Activated CD4-positive, alpha-beta T cell treated with anti-CD3 and anti-CD28 coated beads for 4 hours (primary cell): ENCODE measurements at places on chromosomes 2 and 18.
A peak's percentile ranks its signal among the peaks of the same experiment; 100 is the strongest.

DNA sequence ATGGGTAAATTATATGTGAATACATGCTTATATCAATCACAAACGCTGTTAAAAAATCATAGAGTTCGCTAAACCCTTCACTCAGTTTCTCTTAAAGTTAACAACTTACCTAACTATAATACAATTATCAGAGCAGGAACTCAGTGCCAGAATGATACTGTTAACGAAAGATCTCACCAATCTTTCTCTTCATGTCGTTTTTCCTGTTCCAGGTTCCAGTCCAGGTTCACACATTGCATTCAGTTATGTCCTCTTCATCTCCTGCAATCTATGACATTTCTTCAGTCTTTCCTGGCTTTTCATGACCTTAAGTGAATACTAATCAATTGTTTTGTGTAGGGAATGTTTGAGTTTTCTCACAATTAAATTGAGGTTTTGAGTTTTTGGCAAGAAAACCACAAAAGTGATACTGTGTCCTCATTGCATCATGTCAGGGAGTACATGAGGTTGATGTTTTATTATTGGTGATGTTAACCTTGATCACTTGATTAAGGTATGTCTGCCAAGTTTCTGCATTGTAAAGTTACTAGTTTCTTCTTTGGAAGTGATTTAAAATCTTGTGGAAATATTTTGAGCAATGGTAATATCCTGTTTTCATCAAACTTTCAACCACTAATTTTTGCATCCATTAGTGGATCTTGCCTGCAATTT is 131.9 kb downstream of the ESCO1 start:
- no peak for DNase-seq

GRCh38 chr2:120231974-120232635 is 8.9 kb upstream of the TMEM185B start:
- peak; percentile 72 for DNase-seq

DNA sequence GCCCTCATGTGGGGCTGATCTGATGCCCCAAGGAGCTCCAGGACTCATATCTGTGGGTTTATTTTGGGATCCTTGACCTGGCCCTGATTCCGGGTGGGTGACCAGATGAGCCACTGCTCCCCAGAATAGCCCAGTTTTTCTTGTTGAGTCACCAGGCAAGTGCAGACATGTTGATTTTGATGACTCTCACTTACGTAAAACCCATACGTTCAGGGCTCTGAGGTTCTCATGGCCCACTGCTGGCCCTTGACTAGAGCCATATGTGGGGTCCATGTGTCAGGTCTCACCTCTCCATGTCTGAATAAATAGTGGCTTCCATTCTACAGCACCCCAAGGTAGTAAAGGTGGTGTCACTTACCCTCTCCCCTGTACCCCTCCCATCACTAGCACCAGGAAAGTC is 41.9 kb downstream of the CDC42EP3 start:
- DNase-seq, result no peak

GRCh38 chr2:54772110-54772509 is 48.6 kb downstream of the EML6 start:
- DNase-seq, result no peak

GRCh38 chr18:61502472-61502871 is 169.2 kb downstream of the CDH20 start:
- DNase-seq, result no peak

GRCh38 chr18:7896161-7896560 is 329.0 kb downstream of the PTPRM start:
- no peak for DNase-seq

GRCh38 chr2:151260573-151261230 is 961 bp downstream of the RBM43 start:
- no peak for DNase-seq

GRCh38 chr2:31054842-31055388 is 83.3 kb downstream of the GALNT14 start:
- no peak for DNase-seq

DNA sequence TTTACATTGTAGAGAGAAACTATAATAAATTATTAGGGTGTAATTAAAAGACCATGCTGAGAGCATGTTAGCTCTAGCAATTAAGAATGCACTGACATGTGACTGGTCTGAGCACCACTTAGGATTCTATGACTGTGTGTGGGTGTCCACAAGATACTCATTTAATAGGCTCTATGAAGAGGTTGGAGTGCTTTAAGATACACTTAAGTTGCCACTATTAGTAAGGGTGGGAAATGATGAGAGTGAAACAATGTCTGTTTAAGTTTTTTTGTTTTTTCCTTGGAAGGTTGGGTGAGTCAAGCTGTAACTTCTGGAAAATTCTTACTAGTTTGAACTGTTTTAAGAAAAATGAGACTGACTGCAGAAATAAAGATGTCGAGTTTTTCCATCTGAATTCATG is 1.8 kb upstream of the FAP start:
- no peak for DNase-seq

GRCh38 chr2:123546353-123546752 is 478.7 kb upstream of the CNTNAP5 start:
- DNase-seq, result no peak

- DNase-seq, result no peak
Measured at GRCh38 chr2:18271370-18272147, 288.9 kb downstream of the RDH14 start.

DNA sequence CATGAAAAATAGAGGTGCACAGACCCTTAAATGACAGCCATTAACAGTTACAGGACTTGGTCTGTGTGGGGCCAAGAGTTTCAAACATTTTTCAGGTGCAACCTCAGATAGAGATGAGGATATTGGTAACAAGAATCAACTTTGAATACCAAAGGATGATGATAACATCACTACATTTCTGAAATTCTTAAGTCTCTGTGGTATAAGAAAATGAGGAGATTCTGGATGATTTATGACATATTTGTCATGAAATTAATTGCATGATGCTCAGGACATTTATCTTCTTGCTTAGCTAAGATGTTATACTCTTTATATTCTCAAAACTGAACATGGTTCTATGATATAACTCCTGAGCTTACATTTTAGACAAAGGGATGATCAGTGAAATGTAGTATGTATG is 471.8 kb upstream of the CWC22 start:
- no peak for DNase-seq

GRCh38 chr2:48397846-48398245 is 132.1 kb upstream of the STON1 start:
- DNase-seq, result no peak

GRCh38 chr2:58099096-58099769 is 52.6 kb downstream of the VRK2 start:
- DNase-seq, result no peak

GRCh38 chr2:23106242-23106785 is 278.7 kb upstream of the KLHL29 start:
- DNase-seq, result no peak

- DNase-seq, result no peak
Measured at GRCh38 chr18:5380586-5380985, 85.1 kb upstream of the ZBTB14 start.

DNA sequence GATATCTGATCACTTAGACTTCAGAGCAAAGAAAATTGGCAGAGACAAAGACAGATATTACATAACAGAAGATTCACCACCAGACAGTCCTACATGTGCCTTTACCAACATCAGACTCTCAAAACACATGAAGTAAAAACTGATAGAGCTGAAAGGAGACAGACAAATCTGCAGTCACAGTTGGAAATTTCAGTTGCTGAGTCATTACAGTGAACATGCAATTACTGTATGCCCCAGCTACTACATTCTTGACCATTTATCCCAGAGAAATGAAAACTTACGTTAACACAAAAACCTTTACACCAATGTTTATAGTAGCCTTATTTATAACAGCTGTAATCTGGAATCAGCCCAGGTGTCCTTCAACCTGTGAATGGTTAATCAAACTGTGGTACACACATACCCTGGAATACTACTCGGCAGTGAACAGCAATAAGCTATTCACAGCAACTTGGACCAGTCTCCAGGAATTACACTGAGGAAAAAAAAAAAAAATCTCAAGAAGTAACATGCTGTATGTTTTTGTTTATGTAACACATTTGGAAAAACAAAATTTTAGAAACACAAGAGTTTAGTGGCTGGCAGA is 7.5 kb upstream of the SCLY start:
- DNase-seq, result no peak

GRCh38 chr2:134795765-134796164 is 42.7 kb upstream of the ACMSD start:
- DNase-seq, result no peak

DNA sequence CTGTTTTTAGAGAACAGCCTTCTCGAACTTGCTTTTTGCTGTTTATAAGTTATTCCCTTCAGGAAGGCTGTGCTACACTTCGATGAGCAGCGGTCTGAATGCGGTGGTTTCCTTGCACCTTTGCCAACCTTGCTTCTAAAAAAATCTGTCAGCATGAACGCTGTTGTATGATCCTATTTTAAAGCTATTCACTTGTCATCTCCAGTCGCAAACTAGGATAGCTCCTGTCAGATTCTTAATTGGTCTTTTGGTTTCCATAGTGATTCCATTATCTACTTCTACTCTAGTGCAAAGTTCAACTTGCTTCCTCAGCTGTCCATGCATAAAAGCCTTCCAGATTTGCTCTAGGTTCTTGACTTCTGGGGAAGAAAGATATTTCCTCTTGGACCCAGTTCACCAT is 76.3 kb upstream of the GALNT3 start:
- no peak for DNase-seq

- no peak for DNase-seq
Measured at GRCh38 chr2:104856086-104856972, 2.4 kb downstream of the POU3F3 start.

GRCh38 chr18:3903337-3903736 is 453.4 kb downstream of the TGIF1 start:
- no peak for DNase-seq

- DNase-seq, result no peak
Measured at GRCh38 chr2:238458651-238459050, 31.9 kb downstream of the ASB1 start.

- DNase-seq, result no peak
Measured at GRCh38 chr2:105570757-105571156, 171.9 kb upstream of the FHL2 start.

- DNase-seq, result no peak
Measured at GRCh38 chr2:102544182-102544581, 71.2 kb downstream of the SLC9A4 start.

GRCh38 chr2:36438449-36438977 is 82.9 kb downstream of the CRIM1 start:
- DNase-seq, result no peak

DNA sequence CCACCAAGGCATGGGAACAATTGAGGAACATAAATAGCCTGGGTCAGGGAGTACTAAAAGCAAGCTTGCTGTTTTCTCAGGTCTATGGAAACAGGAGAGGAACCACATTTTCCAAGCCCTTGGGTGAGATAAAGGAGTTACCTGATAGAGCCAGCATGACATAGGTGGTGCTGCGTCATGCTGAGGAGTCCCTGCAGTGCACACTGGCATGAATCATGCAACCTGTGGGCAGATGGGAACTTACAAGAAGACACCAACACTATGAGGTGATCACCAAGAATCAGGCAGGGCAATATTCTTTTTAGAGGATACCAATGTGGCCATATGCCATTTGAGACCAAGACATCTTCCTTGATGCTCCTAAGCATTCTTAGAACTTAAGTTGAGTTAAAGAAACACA is 531.8 kb downstream of the ZEB2 start:
- DNase-seq, result no peak

DNA sequence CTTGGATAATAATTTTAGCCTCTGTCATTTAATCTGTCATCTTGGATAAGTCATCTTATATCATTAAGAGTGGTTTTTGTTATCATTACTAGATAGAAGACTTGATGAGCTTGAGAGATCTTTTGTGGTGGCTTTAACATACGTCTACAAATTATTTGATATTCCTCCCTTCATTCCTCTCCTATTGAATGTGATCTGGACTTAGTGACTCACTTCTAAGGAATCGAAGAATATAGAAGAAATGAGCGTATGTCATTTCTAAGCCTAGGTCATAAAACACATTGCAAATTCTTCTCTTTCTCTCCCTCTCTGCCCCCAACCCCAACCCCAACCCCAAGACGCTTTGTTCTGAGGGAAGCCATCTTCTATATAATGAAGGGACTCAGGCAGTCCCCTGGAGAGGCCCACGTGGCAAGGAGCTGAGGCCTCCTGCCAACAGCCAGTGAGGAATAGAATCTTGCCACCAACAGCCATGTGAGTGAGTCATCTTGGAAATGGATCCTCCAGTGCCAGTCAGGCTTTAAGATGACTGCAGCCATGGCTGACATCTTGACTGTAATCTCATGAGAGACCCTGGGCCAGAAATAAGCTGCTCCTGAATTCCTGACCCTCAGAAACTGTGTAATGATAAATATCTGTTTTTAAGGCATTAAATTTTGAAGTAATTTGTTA is 221.6 kb upstream of the SP5 start:
- DNase-seq, result no peak

DNA sequence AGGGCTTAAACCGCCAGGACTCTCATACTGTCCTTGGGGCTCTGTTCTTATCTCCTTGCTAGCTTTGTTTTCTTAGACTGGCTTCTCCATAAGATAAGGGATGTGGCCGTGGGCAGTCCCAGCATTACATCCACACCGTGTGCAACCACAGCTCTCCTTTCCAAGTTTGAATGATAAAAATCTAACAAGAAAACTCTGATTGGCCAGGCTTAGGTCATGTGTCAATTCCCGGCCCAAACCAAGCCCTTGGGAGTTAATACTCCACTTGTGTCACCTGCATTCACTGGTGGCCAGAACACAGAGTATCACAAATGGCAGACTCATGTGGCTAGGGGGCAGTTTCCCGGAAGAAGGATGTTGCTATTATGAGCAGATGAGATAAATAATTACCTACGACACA is 43.2 kb upstream of the KDM3A start:
- DNase-seq, result no peak

DNA sequence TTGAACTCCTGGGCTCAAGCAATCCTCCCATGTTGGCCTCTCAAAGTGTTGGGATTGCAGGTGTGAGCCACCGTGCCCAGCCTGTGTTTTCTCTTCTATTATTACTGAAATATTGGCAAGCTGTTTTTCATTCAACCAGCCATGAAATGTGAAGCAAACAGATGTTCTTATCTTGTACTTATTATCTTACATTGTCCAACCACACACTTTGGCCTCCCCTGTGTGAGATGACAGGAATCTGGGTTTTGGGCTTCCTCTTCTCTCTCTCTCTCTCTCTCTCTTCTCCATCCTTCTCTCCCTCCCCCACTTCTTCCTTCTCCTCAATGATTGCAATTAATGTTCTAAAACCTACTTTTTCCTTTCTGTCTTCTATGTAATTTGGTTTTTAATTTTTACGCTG is 33.1 kb downstream of the RAMP1 start:
- DNase-seq, result no peak

DNA sequence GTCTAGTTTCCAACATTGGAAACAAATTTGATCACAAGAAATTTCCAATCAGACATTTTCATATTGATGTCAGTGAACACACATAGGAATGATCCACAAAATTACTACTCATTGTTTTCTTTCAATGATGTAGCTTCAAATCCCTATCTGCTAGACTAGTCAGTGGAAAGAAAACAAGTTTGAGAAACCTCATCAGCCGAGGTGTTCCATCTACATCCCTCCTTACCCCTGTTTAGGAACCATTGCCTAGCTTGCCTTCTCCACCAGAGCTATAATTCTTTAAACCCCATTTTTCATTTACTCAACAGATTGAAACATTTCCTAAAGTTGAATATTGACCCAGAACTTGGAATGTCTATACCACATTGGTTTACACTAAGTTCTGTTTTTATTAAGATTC is 45.3 kb downstream of the HNMT start:
- no peak for DNase-seq
